ENCODE measurements at places on chromosomes 16 and 17. TPM values are rescaled to one million over a fixed set of nuclear protein-coding genes. Genes with fewer than 3 reads are reported as not detected.

Gene GNG13
- not detected for polyA plus RNA-seq

Gene IKZF3
- polyA plus RNA-seq: 0.30 TPM

Gene KRT36
- not detected for polyA plus RNA-seq

Gene EPOP
- 1.4 TPM for polyA plus RNA-seq

Gene LRRC36
- 3.5 TPM for polyA plus RNA-seq

GRCh38 chr16:85087899-85088569, 24.2 kb downstream of the CIBAR2 start:
- DNase-seq: no peak

GRCh38 chr16:85202051-85202601, 89.9 kb upstream of the CIBAR2 start:
- DNase-seq: no peak

GRCh38 chr17:66135219-66135618, 56.7 kb downstream of the CEP112 start:
- no peak for DNase-seq

DNA sequence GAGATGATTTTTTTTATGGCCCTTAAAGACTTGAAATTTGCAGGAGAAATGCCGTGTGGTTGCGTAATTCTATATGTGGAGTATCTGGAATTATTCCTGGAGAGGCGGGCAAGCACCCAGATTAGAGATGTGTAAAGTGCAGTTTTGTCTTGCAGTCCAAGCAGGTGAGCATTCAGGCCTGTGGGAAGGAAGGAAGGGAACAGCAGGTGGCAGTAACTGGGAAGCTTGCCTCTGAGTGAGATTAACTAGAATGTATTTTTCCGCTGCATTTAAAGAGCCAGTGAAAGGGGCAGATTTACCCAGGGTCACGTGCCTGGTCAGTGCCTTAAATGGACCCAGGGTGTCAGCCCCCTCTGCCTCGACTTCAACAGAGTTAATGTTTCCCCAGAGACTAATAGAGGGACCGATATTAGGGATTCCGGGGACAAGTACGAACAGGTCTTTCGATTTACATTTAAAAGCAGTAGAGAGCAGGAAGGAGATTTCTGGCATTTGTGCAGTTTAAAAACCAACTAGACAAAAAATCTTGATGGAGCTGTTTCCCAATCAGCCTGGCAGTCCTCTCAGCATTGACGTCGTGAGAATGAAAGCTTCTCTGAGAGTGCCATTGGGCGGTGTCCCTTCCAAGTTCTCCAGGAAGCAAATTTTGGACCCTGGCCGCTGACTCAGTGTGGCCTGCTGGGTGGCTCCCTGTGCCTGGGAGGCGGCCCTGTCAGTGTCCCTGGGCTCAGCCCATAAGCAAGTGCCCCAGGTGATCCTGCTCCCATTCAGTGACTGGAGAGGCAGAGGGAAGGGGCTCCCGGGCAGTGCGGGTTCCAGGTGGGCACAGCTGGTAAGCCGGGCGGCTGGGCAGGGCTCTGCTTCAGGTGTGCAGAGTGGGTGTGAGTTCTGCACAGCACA, 38.2 kb downstream of the KSR1 start:
- no peak for DNase-seq

All from right renal pelvis (tissue), 4 donors.